ENCODE measurements at places on chromosomes 12 and 14. TPM values are rescaled to one million over a fixed set of nuclear protein-coding genes. Genes with fewer than 3 reads are reported as not detected.

DNA sequence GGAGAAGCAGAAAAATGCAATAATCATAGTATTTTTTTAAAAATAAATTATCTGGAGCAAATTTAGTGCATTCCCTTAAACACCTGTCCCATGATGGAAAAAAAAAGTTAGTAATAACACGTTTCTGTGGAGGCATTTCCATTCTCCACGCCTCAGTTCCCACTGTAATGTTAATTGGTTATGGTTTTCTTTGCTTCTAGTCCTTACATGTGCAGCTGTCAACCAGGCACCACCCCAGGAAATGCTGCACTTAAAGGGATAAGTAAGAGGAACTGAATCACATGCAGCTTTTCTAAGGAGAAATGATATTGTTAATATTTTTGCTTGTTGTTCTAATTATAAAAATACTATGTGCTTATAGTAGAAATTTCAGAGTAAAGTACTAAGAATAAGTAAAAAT is 240.3 kb downstream of the ZFP36L1 start:
- DNase-seq: no peak

DNA sequence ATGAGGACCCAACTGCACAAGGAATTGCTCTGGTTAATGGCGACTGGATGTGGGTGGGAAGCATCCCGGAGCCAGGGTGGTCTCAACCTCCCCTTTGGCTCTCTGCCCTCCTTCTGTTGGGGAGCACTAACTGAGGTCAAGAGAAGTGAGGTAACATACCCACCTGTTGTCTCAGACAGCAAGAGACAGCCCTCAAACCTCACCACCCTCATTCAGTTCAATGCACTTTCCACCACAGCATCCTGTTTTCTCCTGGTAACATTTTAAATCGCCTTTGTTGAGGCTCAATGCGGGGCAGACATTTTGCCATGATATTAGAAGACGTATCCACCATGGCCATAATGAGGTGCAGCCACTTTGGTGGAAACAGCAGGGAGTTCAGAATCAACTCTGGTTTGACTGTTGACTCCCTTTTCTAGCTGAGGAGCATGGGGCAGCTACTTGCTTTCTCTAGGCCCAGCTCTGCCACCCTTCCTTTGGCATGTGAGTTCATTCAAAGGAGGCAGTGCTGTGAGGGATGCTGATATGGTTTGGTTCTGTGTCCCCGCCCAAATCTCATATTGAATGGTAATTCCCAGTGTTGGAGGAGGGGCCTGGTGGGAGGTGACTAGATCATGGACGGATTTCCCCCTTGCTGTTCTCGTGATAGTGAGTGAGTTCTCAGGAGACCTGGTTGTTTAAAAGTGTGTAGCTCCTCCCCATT is 338.6 kb downstream of the PCNX1 start:
- no peak for DNase-seq

DNA sequence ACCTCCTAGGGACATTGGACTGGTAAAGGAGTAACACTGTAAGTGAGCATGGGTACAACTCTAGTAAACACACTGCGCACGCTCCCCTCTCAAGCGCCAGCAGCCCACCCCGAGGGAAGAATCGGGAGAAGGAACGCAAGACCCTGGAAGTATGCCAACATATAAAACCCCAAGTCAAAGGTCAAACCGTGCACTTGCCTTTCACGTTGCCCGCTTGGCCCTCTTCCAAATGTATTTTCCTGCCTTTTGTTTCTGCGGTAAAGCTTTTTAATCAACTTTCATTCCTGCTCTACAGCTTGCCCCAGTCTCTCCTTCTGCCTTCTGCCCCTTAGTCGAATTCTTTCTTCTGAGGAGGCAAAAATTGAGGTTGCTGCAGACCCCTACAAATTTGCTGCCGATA is 17.6 kb upstream of the CHST11 start:
- DNase-seq: no peak

Gene RPS29
- 11,853 TPM for polyA plus RNA-seq
